Vagina (tissue), 2 donors: ENCODE measurements at places on chromosomes 4 and X.

DNA sequence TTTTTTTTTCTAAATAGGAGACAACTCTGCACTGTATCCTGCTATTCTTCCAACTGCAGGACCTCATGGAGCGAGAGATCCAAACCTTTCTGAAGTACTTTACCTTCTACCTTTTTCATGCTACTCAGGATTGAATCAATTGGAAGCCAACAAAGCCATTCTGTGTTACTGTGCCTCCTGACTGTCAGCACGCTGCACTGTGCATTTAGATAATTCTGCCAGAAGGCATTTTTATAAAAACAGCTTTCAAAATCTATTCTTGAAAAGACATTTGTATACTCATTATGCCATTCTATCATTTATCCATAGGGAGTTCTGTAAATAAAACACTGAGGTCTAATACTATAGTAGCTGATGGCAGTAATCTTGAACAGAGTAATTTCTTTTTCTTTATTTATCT lies 142.8 kb downstream of the SLIT2 start:
- no peak for DNase-seq

DNA sequence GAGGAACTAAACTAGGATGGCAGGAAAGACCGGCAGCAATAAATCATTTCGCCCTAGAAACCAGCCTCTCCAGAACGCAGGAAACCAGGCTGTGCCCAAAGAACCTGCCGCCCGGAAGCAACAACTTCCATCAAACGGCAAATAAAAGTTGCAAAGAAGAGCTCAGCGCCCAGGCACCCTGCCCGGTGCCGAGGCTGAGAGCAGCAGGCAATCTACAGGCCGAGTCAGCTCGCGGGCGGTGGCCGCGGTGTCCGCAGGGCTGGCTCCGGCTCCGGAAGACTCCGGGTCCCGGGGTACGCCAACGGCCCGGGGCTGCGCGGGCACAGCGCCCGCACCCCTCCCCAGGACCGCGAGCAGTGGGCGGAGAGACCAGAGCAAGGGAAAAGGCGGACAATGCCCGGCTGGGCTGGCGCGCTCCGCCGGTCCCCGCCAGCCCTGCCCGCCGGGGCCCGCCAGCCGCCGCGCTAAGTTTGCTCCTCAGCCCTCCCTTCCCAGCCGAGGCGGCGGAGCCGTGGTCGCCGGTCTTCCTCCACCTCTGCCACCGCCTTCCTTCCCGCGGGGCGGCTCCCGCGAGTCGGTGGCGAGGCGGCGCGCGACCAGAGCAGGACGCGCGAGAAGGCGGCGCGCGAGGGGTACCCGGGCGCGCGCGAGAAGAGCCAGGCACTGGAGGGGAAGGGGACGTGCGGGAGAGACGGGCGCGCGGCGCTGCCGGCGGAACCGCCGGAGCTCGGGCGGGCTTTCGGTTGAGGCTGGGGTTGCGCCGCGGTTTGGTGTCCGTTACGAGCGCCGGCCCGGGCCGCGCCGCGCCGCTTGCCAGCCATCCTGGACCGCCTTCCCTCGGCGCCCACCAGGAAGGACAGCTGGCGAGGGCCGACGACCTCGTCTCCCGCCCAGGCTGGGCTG lies 733 bp downstream of the FRYL start:
- DNase-seq: no peak

DNA sequence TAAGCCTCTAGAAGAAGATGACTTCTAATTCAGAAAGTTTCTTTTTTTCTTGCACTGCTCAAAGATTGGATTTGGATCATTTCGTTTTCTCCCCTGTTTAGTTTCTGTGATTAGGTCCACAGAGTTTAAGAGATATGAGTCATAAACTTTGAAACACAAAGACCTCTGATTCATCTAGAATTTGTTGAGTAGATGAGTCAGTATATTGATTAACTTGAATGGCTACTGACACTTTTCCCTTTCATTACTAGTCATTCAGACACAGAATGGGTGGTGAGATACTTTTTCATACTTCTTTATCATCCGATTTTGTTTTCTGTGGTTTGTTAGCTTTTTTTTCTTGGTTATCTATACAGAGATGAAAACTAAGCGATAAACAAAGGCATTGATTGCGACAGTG lies 34.1 kb upstream of the AFF2 start:
- no peak for DNase-seq

DNA sequence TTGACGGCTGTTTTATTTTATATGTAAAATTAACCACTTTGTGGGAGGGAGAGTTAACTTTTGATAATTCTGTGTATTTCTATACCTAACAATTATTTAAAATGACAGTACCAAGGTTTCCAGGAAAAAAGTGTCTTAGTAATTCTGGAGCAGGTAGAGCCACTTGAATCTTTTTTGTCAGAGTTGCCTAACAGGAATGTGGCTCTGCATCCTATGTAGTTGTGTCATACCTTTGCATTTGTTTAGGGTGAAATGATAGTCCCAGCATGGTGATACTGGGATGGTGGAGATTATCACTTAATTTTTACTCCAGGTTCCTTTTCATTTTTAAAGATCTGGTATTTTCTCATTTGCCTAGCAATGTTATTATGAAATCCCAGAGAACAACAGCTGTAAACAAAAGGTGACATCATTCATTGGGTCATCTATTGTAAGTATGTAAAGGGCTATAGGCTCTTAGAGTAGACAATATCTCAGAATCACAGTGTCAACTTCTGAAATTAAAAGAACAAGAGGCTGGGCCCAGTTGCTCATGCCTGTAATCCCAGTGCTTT lies 9.6 kb downstream of the SGMS2 start:
- no peak for DNase-seq

DNA sequence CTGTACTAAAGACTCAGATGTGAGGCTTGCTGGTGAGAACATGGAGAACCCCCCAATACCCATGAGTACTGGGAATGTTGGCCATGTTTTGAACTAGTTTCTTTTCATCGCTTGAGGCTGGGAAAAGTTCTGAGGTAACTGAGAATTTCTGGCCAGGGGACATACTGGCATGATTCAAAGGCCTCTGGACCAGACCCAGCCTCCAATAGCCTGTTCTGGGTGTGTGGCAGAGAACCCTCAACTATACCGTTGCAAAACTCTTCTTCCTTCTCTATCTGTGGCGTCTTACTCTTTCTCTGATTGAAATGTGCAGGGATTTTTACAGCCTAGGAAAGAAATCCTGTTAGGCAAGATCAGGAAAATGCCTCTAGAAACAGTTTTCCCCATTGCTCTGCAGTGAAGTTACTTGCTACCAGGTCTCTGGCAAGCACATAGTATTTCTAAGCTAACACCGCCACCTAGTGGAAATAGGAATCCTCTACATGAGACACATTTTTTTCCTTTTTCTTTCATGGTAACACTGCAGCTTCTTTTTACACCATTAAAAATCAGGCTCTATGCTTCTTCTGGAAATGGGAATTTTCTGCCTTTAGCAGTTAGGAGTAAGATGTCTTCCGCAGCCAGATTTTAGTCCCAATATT lies 170.7 kb upstream of the ZCCHC13 start:
- DNase-seq: no peak

DNA sequence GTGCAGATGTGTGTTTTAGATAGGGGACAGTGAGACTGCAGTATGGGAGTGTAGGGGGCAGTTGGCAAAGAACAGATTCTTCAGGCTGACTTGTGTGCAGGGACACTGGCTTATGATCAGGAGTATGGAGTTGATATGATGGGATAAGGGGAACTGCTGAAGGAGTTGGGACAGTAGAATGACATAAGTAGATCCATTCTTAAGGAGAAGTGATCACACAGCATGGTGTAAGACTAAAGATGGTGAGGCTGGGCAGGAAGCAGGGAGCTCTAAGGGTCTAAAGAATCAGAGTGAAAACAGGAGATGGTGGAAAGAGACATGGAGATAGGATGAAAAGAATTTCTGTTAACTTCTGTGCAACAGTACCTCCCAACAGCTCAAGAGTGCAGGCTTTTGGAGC lies 70.7 kb downstream of the REELD1 start:
- DNase-seq: no peak

GRCh38 chr4:12120968-12121367 lies 692.3 kb upstream of the HS3ST1 start:
- DNase-seq: no peak

DNA sequence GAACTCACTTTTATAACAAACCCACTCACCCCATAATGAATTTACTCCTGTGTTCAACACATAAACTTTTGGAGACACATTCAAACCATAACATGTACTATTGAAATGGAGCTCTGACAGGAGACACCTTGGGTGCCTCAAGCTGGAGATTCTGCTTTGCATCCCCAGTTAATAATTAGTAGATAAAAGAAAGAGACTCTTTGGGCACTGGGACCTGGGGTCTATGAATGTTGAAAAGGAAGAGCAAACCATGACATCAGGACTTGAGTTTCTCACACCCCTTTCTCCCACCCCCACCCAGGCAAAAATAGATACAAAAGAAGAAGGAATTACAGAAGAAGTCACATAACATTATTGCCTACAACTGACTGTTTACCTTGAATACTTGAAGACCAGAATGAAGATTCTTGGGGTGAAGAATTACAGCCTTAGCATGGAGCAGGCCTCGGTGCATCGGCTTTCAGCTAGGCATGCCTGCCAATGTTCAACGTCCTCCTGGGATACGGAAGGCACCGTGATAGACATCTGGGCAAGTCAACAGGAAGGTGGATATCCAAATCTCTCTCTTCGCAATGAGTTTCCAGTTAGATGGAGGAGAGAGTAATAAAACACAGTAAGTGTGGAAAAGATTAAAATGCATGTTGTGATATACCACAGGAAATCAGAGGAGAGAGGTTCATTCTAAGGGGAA lies 316.0 kb downstream of the TRIML1 start:
- no peak for DNase-seq

DNA sequence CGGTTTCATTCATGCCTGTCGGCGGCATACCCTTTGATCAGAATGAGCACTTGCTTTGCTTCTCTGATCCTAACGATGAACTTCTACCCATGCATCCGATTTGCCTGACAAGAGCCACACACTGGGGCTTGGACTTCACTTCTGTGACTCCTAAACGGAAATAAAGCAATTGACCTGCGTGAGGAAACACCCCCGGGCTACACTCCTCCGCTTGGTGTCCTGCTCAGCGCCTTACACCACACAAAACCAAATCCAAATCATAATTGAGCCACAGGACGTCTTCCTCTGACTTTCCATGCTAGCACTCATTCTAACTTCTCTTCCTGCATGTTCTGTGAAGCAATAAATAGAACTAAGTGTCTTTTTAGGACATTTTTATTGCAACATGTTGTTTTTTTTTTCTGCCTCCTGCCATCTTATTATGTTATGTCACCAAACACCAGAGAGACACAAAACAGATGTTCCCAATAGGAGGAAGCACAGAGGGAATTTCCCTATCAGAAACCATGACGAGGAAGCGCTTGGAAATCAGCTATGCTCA lies 110.8 kb upstream of the FAM9B start:
- DNase-seq: no peak

- no peak for DNase-seq
Measured at GRCh38 chr4:4990857-4991540, 28.3 kb downstream of the CYTL1 start.

- DNase-seq: no peak
Measured at GRCh38 chr4:6802626-6803025, 20.1 kb downstream of the KIAA0232 start.

DNA sequence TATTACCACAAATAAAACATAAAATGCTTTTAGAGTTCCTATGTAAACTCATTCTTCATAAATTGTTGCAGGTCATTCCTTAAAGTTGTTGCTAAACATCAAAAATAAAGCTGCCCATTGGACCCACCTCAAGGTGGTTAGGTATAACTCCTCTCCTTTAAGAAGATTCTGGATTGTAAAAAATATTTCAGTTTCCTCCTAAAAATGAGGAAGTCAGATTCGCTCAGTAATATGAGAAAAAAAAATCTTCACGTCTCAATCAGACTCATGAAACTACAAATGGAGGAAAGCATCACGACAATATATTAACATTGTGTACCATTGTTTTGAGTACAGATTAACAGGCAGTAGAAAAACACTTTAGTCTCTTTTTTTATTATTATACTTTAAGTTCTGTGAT lies 105.9 kb downstream of the DDX60 start:
- DNase-seq: no peak

GRCh38 chrX:1581132-1581531 lies 10.3 kb upstream of the AKAP17A start:
- DNase-seq: peak; percentile 31

DNA sequence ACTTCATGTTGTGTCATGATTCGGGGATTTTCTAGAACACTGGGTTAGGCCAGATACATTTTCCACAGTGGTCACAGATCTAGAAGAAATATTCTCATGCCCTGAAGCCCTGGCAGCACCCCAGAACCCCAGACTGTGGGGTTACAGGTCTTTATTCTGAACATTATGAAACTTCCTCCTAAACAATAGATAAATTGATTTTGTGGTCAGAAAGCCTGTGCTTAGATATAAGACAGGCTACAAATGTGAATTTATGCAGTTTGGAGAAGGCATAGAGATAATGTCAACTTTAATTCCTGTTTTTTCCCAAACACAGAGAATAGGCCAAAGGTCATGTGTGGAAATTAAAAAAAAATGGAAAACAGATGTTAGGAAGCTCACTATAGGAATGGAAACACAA lies 492.9 kb downstream of the SPRY1 start:
- DNase-seq: no peak

GRCh38 chr4:8639777-8640720 lies 47.5 kb downstream of the CPZ start:
- DNase-seq: no peak

DNA sequence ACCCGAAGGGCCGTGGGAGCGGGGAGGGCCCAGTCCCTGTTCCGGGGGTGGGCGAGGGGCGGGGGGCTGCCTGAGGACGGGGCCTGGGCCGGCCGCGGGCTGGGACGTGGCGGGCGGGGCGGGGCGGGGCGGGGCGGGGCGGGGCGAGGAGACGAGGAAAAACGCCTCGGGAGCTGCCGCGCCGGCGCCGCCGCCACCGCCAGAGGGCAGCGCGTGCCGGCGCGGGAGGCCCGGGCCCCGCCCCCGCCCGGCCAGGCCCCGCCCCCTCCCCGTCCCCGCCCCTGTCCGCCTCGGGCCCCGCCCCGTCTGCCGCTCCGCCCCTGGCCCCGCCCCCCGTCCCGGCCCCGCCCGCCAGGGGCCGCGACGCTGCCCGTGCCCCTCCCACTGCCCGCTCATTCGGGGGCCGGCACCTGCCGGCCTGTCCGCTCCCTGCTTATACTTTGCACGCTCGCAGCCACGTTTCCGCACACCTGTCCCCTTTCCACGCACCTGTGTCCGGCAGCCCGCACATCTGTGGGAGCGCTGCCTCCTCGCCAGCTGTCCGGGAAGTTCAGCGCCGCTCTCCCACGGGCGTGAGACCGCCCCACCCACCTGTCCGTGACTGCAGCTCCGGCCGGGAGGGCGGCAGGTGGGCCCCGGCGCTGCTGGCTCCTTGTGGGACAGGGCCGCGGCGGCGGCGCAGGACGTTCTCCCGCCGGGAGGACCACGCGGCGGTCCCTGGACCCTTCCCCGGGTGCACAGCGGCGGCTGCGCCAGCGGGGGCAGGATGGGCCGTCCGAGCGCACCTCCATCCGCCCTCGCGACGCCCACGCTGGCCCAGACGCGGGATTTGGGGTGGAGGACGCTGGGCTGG lies 1.7 kb upstream of the FGFRL1 start:
- no peak for DNase-seq
